ENCODE measurements at places on chromosomes 7 and 10.
A peak's percentile ranks its signal among the peaks of the same experiment; 100 is the strongest.

DNA sequence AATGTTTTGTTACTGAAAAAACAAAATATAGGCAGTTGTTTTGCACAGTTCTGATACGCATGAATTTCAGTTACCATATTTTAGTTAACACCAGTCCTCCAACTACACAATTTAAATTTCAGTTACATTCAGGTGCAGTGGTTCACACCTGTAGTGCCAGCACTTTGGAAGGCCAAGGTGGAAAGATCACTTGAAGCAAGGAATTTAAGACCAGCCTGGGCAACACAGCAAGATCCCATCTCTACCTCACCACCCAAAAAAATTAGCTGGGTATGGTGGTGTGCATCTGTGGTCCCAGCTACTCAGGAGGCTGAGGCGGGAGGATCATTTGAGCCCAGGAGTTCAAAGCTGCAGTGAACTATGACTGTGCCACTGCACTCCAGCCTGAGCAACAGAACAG, 45.3 kb downstream of the ABI1 start:
- DNase-seq: no peak

- DNase-seq: peak; percentile 58
Measured at GRCh38 chr7:142873281-142873784, 12.2 kb downstream of the TRPV6 start.

DNA sequence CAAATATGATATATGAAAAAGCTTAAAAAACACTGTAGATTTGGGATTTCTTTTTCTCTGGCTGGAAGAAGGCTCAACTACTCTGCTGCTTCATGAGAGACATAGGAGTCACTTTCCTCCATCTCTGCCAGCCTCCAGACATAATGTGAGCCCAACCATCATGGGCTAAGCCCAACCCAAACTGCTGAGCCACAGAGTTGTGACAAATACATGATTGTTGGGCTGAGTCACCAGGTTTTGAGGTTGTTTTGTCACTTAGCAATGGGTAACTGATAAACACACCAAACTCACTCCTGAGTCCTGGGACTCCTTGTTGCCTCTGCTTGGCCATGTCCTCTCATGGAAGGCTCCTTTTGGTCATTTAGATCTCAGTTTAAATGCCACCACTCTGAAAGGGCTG, 381.8 kb upstream of the FZD8 start:
- no peak for DNase-seq

- DNase-seq: no peak
Measured at GRCh38 chr10:63208986-63209385, 75.9 kb downstream of the NRBF2 start.

DNA sequence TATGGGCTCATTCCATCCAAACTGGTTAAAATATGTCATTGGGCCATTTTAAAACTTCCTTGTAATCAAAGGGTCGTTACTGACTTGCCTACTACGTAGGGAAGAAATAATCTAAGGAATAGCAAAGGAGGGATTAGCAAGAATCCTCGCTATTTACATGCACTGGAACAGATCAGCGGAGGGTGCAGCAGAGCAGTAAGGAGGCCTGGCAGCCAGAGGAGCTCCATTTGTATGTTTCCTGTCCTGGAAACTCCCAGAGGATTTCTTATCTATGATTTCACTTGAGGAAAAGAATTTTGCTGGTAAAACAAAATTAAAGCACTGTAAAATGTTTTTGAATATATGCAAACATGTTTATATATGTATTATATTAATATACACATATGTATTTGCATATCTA, 107.3 kb downstream of the TPK1 start:
- no peak for DNase-seq

- DNase-seq: no peak
Measured at GRCh38 chr7:26451997-26452396, 160.3 kb downstream of the SNX10 start.

GRCh38 chr10:50398381-50398780, 147.1 kb upstream of the ASAH2 start:
- DNase-seq: no peak

Data from activated CD8-positive, alpha-beta T cell treated with anti-CD3 and anti-CD28 coated beads for 36 hours (primary cell).